Cardiac septum (tissue), 1 donor: ENCODE measurements at places on chromosomes 4 and X.
A peak's percentile ranks its signal among the peaks of the same experiment; 100 is the strongest.

GRCh38 chr4:19177616-19178015 lies 1074.1 kb upstream of the SLIT2 start:
- DNase-seq: no peak

- no peak for DNase-seq
Measured at GRCh38 chrX:132488180-132488705, 595 bp downstream of the MBNL3 start.

- no peak for DNase-seq
Measured at GRCh38 chr4:6773106-6773505, 9.4 kb upstream of the KIAA0232 start.

- no peak for DNase-seq
Measured at GRCh38 chr4:82419451-82419850, 10.8 kb downstream of the HNRNPDL start.

- DNase-seq: no peak
Measured at GRCh38 chrX:2629316-2630007, 61.6 kb upstream of the CD99 start.

DNA sequence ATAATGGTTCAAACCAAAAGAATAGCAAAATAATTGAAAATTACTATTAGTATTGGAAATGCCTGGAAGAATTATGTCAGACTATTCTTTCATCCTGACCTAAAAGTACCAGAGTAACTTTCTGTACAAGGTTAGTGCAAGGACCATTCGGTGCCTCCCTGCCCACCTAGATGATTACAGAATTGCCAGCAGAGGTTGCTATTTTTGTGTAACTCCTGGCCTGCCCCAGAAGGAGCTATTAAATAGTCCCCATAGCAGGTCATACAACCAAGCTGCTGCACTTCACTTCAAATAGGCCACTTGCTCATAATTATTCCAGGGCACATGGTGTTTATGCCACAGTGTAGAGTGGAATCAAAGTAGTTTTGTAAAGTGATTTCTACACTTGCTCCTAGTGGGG lies 831.1 kb upstream of the PABPC4L start:
- DNase-seq: no peak

DNA sequence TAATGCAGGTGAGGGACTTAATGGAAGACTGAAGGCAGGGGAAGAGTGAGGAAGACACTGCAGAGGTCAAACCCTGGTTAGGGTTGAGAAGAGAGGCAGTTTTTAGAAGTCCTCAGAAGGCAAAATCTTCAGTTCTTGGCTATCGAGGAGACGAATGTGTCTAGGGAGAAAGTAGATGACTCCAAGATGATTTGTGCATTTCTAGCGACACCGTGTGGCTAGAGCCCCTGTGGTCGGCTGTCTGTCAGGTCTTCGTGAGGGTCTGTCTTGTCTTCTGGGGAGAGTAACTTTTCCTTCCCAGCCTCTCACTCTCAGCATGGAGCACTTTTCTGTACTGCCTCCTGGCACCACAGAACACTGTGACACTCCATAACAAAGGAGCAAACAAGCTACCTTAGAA lies 458.1 kb downstream of the STIM2 start:
- DNase-seq: no peak

DNA sequence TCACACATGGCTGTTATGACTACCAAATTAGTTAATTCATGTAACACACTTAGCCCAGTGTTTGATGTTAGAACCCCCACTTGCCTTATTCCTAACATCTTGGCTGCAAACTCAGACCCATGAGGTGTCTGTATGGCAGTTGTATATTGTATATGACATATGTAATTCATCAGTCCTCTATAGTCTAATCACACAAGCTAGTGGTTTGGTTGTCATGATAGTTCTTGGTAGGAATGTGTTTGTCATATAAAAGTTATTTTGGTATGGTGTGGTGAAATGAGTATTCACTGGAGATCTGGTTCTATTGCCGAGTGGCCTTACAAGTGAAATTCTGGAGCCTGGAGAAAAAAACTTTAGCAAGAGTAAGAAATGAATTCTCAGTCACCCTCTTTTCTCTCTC lies 149.2 kb downstream of the AWAT2 start:
- DNase-seq: no peak

DNA sequence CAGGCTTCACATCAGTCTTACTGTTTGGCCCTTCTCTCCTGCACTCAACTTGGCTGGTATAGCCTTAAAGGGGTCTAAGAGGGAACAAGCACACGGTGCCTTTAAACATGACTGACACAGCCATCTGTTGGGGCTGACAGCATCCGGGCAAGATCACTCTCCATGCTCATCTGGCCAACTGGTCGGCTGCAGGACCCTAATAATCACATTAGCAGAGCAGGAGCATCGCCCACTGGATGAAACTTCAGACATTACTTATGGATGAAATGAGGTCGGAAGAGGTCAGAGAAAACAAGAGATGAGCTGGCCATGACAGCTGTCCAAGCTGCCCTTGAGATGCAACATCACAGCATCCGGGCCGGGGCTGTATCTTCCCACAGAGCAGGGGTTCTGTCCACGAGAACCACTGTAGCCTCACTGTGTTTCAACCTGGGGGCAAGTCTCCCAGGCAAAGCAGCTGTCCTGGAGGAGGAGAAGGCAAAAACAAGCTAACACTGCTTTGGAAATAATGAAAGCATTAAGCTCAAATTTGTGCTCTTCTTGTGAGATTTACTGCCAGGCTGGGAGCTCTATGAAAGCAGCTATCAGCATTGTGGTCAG lies 94.4 kb upstream of the TTC29 start:
- DNase-seq: no peak

DNA sequence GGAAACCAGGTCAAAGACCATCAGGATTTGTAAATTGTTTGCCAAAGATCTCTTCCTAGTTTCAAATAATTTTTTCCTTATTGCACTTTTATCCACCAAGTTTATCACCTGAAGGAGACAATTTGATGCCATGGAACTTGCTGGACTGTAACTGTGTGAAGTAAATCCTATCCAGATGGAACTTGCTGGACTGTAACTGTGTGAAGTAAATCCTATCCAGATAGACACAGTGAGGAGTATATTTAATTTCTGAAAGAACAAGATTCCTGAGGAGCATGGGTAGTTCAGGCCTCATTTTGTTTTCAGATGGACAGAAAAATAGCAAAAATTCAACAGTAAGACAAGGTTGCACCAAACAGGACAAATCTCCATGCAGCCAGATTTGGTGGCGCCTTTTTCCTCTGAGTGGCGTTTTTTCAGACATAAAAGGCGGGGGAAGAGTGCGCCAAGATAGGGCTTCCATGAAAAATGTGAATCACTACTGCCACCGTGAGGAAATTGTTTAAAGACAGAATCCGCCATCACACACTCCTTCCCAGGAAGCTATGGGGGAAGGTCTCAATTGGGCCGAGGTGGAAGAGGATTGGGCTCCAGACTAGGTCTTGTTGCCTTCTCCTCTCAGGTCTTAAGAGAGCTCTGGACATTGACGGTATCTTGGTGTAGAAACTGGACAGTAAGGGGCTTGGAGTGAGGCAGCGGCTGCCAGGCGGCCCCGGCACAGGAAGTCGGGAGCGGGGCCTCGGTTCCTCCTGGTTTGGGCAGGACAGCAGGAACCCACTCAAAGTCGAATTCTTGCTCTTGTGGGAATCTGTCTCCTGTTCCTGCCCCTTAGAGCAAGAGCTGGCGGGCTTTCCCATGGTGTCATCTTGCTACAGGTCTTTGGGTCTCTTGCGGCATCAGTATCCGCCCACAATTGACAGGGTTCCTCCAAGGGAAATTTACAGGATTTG lies 234.7 kb downstream of the OR13H1 start:
- no peak for DNase-seq

DNA sequence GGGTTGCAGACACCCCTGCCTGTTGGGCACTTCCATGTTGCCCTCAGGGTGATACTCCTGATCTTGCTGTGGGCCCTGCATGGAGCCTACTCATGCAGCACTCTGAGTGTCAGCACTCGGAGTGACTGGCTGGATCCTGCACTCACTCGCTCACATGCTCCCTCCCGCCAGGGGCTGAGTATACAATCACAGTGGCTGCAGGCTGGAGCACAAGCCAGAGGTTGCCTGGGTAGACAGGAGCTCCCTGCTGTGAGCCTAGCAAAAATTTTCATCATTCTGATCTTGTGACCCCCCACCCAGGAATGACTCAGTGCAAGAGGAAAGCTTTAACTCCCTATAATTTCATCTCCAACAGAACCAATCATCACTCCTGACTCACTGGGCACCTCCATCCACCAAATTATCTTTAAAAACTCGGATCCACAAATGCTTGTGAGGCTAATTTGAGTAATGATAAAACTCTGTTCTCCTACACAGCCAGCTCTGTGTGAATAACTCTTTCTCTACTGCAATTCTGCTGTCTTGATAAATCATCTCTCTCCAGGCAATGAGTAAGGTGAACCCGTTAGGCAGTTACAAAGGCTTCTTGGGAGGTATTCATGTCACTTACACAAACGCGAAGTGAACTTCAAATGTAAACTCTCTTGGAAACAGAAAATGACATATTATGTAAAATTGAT lies 1180.8 kb upstream of the PABPC4L start:
- no peak for DNase-seq

DNA sequence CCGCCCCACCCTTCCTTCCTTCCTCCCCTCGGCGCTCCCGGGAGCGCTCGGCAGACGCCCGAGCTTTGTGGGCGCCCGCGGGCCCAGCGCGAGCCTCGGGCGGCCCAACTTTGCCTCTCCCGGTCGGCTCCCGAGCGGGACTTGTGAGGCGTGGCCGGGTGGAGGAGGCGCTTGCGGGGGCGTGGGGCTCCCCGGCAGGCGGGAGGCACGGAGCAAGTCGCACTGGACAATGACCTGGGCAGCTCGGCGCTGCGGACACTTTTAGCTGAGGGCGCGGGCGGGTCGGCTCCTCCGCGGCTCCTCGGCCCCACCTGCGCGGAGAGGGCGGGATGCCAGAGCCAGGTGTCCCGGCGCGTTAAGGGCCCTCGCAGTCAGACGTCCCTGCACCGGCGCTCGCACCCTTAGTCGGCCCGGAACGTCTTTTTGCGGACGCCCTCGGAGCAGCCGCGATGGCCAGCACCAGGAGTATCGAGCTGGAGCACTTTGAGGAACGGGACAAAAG lies 385 bp downstream of the DCLK2 start:
- peak; percentile 79 for DNase-seq

GRCh38 chrX:24391843-24392242 lies 31.4 kb downstream of the SUPT20HL1 start:
- DNase-seq: no peak

- DNase-seq: no peak
Measured at GRCh38 chrX:148422526-148422925, 77.9 kb upstream of the AFF2 start.

DNA sequence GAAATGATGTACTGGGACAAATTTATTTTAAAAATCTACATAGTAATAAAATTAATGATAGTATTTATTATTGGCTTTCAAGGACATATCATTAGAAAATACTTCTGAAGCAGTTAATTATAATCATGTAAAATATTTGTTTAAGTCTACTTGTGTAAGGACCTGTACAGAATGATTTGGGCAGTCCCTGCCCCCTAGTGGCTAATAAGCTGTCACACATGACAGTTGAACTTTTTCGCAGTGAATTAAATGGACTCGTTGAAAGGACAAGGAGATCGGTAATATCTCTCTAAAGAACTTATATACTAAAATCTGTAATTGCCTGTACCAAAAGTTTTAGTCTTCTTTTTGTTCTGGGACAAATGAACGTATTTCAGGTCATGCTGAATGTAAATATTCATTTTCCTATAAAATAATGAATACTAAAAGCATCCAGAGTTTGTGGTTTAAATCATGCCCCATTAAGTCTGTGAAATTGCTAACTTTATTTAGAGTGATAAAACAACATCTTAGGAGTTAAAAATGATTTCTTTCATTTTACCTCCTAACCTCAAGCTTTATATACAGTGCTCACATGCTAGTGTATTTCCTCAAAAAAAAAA lies 13.6 kb downstream of the EXOC1 start:
- no peak for DNase-seq

DNA sequence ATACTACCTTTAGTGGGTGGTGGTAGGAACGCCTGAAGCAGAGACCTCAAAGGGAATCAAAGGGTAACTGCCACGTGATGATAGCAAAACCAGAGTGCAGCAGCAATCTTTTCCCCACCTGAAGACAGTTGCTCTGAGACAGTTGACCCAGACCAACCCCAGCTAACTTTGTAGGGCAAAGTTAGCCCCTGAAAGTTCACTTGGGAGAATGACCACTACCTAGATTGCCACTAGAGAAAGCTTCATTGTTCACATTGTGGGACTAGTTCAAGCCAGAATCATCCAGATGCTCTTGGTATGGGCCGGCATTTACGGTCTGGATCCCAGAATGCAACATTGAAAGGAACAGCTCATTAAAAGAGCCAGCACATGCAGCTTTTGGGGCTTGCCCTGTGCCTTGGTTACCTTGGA lies 4.1 kb downstream of the SEPTIN6 start:
- peak; percentile 31 for DNase-seq

DNA sequence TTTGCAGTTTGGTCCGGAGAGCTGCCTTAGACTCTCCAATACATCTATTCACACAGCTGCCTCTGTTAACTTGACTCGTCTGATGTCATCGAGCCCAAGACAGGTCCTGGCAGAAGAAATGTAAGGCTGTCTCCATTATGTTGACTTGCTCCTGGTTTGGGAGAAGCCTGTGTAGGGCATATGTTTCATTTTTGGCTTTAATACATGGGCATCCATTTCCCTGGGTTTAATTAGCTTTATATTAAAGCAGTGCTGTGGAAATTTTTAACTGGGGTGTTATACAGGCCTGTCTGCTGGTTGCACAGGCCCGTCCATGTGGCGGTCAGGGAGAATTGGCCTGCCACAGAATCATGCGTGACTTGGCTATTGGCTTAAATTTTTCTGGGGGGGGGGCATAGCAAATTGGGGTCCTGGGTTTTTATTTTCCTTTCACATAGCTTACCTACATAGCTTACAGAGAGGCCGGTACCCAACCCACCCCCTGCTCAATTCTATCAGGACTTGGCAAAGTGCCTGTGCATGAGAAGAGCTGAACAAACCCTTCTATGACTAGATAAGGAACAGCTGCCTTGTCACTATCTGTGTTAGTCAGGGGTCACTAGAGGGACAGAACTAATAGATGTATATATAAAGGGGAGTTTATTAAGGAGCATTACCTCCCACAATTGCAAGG lies 123.5 kb upstream of the WDR1 start:
- no peak for DNase-seq

GRCh38 chrX:18894156-18894555 lies 89.8 kb downstream of the PHKA2 start:
- DNase-seq: no peak

DNA sequence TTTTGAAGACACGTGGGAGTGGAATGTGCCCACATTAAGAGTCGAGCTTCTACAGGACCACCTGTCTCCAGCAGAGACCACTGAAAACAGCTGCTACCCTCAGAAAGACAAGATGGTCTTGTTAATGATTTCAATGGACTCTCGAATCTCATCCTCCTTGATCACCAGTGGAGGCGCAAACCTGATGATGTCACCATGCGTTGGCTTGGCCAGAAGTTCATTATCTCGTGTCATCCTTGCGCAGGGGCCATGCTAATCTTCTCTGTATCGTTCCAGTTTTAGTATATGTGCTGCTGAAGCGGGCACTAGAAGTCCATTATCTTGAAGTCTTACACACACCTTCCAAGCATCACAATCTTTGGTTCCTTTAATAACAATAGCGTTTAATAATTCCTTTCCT lies 23.3 kb downstream of the SPACA5B start:
- DNase-seq: no peak
